Nasal cavity respiratory epithelium epithelial cell of viscerocranial mucosa (primary cell): ENCODE measurements at places on chromosomes 12 and 14. TPM values are rescaled to one million over a fixed set of nuclear protein-coding genes. Genes with fewer than 3 reads are reported as not detected.

The C12orf56 gene
- total RNA-seq = 1.7 and 2.3 TPM in 2 replicates

The KRT78 gene
- 0.36 and 6.2 TPM in 2 replicates for total RNA-seq

The PCK2 gene
- total RNA-seq = 137 and 156 TPM in 2 replicates

The CDH24 gene
- 2.4 and 4.0 TPM in 2 replicates for total RNA-seq

The ZBTB42 gene
- total RNA-seq = 3.8 and 5.1 TPM in 2 replicates

The ARHGEF40 gene
- total RNA-seq = 4.1 and 20.6 TPM in 2 replicates

The COCH gene
- under 0.01 TPM in 1 of 2 replicates, not detected in the other for total RNA-seq

The CEP170B gene
- total RNA-seq = 37.6 and 72.1 TPM in 2 replicates
